Left kidney (tissue), 8 donors: ENCODE measurements at places on chromosomes 7 and 10.

GRCh38 chr10:15120523-15120922, 23.4 kb downstream of the RPP38 start:
- no peak for DNase-seq

DNA sequence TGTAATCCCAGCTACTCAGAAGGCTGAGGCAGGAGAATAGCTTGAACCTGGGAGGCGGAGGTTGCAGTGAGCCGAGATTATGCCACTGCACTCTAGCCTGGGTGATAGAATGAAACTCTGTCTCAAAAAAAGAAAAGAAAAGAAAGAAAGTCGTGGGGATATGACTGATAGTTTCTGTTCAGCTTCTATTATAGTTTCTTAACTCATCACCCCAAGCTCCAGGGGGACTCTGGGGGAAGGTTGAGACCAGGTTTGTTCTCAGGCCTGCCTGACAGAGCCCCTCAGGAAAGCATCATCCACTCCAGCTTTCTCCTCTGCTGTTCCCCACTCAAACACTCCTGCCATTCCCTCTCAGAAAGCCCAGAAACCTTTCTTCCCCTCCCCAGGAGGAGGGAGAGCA, 542.4 kb upstream of the GALNT17 start:
- no peak for DNase-seq

- no peak for DNase-seq
Measured at GRCh38 chr7:132185150-132185549, 391.1 kb downstream of the PLXNA4 start.

DNA sequence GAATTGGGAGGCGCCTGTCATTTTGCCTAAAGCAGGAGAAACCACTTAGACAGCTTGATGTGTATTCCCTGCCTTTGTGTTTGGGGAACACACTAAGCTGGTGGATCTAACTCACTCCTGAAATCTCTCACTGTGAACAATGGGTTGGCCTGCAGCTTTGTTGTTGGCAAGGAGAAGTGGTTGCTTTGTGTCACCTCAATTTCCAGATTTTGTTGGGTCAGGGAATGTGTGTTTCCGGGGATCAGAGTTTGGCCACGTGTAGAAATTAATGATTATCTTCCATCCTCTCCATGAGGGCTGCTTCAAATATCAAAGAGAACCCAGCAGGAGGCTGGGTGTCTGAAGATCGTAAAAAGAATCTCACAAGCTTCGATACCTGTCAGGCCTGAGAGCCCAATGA, 27.8 kb downstream of the A1CF start:
- no peak for DNase-seq

DNA sequence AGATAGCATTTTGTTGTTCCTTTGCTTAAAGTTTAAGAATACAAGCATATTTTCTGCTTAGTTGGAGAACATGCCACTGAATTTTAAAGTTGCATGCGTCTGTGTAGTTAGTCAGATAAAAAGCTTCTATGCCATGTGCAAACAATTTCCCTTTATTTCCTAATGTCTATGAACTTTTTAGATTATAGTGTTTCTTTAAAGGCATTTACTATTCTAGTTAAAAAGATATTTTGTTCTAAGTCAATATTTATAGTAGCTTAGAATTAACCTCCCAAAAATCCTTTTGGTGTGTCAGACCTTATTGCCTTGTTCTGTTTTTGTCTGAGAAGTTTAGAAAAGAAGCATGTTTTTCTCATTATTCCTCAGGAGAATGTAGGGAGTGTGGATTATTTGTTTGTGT, 99.0 kb upstream of the GATA3 start:
- DNase-seq, result no peak

- DNase-seq, result no peak
Measured at GRCh38 chr10:65125212-65125611, 1604.0 kb downstream of the REEP3 start.

GRCh38 chr7:94335586-94335985, 59.1 kb upstream of the COL1A2 start:
- DNase-seq, result no peak

DNA sequence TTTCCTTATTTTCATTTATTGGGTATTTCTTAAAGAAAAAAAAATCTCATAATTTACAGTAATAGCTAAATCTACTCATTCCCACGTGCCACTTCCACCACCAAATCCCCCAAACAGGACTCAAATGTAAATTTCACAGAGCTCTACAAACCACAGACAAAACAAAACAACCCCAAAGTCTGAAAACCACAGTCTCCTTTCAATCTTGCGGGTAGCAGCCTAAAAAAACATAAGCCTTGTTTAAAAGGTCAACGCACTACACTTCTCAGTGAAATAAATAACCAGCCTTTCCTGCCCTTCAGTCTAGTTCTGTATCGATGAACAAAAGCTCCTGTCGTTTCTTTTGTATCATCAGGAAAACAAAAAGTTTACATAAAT, 121.8 kb upstream of the AFAP1L2 start:
- no peak for DNase-seq

DNA sequence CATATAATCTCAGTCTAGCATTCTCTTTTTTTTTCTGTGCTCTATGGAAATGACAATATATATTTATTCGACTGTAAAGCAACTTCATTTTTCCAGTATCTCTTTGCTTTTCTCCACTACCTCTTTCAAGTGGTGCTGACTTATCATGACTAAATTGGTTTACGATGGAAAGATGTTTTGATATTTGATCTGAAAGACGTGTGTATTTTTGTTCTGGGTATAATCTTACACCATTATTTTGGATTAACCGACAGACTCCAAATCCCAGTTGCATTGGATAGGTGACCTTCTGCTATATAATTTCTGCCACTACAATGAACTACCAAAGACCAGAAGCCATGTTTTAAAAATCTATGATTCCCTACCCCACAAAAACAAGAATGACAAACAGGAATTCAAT, 380.5 kb upstream of the NFE2L3 start:
- no peak for DNase-seq
